ENCODE measurements at places on chromosomes 2 and 18. TPM values are rescaled to one million over a fixed set of nuclear protein-coding genes. Genes with fewer than 3 reads are reported as not detected.
A peak's percentile ranks its signal among the peaks of the same experiment; 100 is the strongest.

DNA sequence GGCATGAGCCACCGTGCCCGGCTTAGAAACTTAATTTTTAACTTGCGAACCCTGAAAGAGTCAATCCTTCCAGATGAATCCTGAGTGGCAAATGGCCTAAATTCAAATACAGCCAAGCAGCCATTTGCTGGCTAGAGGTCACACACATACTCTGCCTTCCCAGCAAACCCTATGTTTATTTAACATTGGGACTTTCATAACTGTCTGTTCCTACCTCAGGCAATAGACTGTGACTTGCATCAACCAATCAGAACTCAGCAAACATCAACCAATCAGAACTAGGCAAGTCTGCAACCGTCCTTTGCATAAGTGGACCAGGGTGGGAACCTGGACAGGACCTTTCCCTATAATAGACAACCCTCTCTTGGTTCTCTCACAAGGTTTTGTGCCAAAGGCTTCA lies 127.5 kb downstream of the DTNB start:
- no peak for DNase-seq

Gene INPP5D
- total RNA-seq = 4.2 TPM

DNA sequence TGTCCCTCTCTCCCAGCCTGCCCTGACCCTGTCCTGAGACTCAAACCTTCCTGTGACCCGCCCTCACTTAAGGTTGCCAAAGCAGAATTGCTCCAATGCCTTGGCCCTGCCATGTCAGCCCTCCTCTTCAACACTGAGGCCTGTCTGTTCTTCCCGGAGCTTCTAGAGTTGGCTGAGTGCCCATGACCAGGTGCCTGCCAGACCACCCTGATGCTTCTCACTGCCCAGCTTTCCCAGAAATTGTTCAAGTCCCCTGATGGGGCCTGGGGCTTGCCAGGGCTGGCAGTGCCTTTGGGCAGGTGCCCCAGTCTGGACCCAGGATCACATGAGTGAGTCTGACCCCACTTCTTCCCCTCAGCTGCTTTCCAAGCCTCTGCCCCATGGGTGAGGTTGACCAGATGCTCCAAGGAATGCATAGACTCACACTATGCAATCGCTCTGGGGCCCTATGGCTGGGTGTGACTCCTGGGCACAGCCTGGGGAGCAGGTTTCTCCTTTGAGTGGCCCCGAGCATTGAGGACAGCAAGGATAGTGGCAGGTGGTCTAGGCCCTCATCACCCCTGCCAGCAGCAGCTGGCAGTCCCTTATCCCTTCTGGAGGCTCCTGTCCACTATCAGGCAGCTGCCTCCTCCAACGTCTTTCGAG lies 3.1 kb upstream of the INPP5D start:
- DNase-seq = no peak

GRCh38 chr2:237714690-237715458 lies 83.7 kb upstream of the RBM44 start:
- DNase-seq = peak; percentile 61

GRCh38 chr2:1823187-1824169 lies 79.2 kb upstream of the PXDN start:
- DNase-seq = peak; percentile 80

DNA sequence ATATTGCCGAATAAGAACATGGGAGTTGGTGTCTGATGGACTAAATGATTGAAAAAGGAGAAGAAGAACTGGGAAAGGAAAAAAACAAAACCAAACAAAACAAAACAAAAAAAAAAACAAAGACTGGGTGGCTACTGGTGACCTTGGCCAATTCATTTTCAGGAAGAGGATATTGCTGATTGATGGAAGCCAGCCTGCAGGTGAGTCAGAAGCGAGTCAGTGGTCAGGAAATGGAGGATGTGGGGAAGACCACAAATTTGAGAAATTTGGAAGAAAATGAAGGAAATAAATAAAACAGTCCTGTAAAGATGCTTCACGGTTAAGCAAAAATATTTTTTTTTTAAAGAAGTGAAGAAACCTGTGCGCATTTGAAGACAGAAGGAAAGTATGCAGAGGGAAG lies 296.9 kb downstream of the ZNF521 start:
- DNase-seq = no peak

GRCh38 chr2:240155048-240155744 lies 14.7 kb upstream of the OTOS start:
- DNase-seq = peak; percentile 64

- DNase-seq = no peak
Observed at GRCh38 chr2:25251422-25252273, 83.3 kb upstream of the POMC start.

Gene LDLRAD4
- total RNA-seq = 0.65 TPM

Gene OSBPL6
- 14.8 TPM for total RNA-seq

GRCh38 chr2:42876326-42876751 lies 84.0 kb upstream of the HAAO start:
- DNase-seq = no peak

Gene KCTD1
- 17.1 TPM for total RNA-seq

DNA sequence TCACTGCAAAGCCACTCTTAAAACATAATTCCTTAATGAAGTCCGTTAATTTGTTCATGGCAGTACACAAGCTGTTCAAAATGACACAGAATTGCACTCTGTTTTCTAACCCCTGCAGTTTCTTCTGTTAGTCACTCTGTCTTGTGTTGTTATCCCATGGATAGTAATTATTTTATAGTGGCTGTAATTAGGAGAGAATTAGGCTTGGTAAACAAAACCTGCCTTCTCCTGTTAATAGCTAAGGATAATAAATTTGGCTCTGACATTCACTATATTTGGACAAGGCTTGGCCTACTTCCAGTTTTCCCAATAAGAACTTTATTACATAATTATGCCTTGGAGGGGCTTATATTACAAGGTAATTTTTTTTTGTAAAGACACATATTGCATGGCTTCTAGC lies 330.3 kb upstream of the FIGN start:
- no peak for DNase-seq

DNA sequence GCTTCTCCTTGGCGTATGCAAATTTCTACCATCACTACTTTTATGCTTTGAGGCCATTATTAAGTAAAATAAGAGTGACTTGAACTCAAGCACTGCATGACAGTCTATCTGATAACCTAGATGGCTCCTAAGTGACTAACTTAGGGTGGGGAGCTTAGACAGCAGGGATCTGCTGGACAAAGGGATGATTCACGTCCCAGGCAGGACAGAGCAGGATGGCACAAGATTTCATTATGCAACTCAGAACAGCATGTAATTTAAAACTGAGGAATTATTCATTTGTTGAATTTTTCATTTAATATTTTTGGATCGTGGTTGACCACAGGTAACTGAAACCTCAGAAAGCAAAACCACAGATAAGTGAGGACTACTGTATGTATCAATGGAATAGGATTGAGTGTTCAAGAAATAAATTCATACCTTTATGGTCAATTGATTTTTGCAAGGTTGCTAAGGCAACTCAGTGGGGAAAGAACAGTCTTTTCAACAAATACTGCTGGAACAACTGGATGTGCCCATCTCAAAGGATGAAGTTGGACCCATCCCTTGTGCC lies 115.3 kb downstream of the MBD2 start:
- DNase-seq = no peak

All from neural progenitor cell (in vitro differentiated cells).